ENCODE measurements at places on chromosomes 11 and 22. TPM values are rescaled to one million over a fixed set of nuclear protein-coding genes. Genes with fewer than 3 reads are reported as not detected.
A peak's percentile ranks its signal among the peaks of the same experiment; 100 is the strongest.

- no peak for DNase-seq
These were observed 24.0 kb upstream of the YWHAH start for GRCh38 chr22:31920306-31920705.

DNA sequence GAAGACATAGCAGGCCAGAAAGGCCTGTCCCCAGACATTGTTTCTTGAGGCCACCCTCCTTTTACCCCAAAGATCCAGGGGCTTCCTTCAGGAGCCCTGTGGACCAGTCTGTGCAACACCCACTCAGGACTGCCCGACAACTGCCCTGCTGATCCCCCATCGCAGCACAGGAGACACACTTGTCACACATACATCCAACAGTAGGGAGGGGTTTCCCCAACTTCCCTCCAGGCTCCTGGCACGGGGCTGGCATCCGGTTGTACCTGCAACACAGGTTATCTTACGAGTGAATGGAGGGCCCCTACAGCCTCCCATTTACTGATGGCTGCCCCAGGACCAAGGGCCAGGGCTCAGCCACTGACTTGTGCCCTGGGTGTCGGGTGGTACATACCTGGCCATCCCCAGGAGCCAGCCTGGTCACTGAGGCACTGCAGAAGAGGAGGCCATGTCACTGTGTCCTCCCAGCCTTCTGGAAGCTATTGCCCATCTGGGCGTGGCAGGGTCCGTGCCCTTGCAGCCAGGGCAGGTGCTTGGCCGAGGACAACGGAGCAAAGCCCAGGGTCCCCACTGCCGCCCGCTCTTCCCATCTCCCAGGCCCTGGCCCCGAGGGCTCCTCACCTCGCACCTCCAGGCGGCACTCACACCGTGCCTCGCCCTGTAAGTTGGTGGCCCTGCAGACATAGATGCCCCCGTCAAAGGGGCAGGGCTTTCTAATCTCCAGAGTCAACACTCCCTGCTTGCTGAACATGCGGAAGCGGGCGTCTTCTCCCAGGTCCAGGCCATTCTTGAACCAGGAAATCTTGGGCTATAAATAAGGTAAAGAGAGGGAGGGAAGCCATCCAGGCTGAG, 20.8 kb downstream of the MYBPC3 start:
- peak; percentile 61 for DNase-seq

GRCh38 chr22:48979482-48979881, 848.2 kb downstream of the BRD1 start:
- no peak for DNase-seq

DNA sequence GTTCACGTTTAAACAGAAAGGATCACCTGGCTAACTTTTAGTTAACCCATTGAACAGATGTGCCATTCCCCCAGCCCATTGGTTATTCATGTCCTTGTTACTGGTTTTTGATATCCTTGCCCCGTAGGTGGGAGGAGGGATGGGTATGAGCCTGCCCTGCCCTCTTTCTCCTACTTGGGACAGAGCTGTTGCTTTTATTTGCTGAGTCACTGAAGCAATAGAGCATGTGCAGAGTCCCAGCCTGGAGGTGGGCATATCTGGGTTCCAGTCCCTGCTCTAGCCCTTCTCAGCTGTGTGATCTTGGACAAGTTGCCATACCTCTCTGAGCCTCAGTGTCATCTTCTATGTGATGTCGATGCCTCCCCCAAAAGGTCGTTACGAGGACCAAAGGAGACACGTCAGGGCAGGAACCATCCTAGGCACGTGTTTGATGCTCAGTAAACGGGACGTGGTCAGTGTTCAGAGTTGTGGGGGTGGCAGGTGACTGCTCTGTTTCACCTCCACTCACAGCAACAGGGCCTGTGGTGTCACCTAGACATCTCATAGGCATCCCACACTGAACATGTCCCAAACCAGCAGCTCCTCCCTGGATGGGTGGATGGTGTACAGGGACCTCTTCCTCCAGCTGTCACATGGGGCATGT, 61.0 kb downstream of the BMAL1 start:
- DNase-seq, result no peak

DNA sequence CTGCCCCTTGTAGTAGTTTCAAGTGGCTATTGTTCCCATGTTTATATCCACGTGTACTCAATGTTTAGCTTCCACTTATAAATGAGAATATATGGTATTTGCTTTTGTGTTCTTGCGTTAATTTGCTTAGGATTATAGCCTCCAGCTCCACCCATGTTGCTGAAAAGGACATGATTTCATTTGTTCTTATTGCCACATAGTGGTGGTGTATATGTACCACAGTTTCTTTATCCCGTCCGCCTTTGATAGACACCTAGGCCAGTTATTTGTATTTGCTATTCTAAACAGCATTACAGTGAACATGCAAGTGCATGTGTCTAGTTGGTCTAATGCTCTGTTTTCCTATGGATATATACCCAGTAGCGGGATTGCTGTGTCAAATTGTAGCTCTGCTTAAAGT, 6.8 kb downstream of the OR51B2 start:
- no peak for DNase-seq

GRCh38 chr11:612201-612960, 3.4 kb downstream of the IRF7 start:
- DNase-seq, result peak; percentile 75

DNA sequence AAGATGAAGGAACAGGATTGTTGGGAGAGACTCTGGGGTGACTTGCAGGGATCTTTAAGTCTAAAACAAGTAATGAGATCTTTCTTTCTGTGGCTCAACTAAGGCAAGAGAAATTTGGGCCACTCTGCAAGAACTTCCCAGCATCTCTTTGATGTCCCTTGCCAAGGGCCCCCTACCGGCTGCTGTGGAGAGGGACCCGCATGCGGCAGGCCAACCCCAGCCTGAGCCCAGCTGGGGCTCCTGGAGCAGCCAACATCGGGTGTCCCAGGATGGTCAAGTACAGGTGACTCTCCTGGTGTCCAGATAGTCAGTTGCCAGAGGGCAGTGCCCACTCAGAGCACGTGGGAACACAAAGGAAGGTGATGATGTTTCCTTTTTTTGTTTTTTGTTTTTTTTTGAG, 363.2 kb downstream of the TBC1D22A start:
- no peak for DNase-seq

DNA sequence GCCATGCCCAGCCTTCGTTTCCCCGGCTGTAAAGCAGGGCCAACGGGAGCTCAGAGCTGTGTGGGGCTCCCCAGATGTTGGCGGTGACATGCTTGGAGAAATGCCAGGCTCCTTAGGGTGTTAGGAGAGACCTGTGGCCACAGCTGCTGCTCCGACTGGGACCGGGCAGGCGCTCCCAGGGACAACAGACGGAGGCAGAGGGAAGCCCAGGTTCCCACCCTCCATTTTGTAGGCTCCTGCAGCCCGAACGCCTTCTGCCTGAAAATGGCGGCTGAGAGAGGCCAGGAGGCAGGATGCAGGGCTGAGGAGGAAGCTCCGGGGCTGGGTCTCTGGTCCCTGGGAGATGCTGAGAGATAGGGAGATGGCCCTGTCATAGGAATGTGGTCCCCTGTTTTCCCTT, 10.0 kb downstream of the CD6 start:
- DNase-seq, result no peak

DNA sequence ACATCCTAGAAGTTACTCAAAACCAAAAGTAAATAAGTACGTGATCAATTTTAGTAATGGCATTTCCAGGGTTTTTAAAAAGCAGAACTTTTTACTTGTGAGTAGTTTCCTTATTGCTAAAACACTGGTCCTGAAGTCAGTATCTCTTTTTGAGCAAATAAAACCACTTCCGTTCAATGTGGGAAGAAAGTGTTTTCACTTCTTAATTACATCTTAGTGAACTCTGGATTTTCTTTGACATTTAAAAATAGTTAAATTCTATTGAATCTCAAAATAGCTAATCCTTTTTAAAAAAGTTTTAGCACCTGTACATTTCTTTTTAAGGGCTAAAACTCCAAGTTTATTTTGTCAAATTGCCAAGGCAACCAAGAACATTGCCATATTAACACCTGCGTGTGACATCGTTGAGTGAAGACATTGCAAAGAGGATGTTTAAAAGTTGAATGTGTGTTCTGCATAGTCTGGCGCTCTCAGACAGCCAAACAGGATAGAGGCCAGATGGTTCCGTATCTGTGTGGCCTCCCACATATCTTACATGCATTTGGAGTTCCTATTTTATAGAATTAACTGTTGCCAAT, 17.2 kb upstream of the OR5B21 start:
- DNase-seq, result no peak

DNA sequence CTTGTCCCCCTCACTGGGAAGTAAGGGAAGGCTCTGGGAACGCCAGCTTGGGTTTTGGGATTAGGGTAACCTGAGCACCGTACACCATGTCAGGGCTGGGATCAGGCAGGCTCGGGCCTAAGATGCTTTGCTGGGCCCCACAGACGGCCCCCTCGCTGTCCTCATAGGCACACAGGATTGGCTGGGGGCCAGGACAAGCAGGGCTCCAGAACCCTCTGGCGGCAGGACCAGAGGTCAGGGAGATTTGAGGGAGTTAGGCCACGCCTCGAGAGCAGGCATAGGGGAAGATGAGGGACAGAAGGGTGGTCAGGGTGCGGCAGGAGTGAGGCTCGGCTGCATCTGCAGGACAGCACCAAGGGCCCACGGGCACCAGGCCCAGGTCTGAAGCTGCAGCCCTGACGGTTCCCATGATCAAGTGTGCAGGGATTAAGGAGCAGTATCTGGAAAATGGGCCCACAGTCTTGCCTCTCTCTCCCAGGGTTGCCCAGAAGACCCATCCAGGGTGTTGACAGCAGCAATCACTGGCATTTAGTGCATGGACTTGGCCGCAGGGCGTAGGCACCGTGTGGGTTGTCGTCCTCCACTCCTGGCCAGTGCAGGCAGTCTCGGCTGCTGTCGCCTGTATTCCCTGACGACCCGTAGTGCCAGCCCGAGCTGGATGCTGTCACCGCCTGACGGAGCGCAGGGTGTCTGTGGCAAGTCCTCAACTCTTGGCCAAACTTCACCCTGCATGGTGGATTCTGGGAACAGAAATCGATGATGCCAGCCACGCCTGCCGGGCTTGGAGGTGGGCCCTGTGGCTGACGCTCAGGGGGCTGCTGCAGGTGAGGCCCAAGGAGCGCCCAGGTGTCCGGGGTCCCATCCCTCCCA, 15.7 kb upstream of the GNB1L start:
- no peak for DNase-seq

DNA sequence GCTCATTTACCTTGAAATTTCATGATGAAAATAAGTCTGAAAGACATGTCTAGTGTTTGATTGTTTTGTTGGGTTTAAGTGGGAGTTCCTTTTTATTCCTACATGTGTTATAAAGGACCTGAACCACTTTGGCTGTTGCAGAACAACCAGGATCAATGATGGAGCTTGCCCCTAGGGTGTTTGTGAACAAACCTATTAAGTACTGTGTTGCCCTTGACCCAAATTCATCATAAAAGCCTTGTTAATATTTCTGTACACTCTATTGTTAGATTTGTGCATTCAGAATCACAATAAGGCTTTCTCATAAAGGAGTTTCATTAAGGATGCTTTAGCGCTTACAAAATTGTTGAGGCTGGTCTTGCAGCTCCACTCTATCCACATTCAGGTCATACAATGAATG, 452.6 kb downstream of the NELL1 start:
- DNase-seq, result no peak

GRCh38 chr11:72947229-72947628, 133.0 kb downstream of the ATG16L2 start:
- no peak for DNase-seq

DNA sequence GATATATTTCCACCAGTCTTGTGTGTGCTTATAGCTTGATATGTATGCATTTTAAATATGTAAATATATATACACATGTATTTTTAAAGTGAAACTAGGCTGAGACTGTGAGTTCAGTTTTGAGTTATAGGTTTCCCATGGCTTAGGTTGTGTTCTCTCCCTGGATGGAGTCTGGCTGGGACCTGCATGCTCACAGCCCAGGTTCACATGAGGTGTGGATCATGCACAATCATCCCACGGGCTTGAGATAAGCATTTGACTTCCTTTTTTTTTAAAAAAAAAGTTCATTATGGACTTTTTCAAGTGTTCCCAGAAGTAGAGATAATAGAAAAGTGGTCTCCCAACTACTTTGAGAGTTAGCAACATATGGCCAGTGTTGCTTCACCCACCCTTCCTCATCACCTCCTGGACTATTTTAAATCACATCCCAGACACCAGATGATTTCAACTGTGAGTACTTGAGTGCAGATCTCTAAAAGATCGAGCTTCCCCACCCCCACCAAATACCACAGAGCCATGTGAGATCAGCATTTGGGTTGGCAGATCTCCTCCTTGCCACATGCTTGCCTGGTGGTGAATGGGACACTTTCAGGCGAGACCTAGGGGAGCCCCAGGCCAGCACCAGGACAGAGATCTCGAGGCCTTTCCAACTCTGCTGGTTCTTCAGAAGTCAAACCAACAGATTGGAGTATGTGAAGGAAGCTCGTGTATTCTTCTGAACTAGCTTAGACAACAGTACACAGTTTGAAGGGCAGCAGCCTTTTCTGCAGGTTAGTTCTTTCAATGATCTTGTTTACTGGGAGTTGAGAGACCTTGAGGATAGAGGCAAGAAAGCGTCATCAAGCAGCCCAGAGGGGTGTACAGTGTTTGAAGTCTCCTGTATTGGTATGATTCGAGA, 15.9 kb downstream of the MED15 start:
- DNase-seq, result no peak

DNA sequence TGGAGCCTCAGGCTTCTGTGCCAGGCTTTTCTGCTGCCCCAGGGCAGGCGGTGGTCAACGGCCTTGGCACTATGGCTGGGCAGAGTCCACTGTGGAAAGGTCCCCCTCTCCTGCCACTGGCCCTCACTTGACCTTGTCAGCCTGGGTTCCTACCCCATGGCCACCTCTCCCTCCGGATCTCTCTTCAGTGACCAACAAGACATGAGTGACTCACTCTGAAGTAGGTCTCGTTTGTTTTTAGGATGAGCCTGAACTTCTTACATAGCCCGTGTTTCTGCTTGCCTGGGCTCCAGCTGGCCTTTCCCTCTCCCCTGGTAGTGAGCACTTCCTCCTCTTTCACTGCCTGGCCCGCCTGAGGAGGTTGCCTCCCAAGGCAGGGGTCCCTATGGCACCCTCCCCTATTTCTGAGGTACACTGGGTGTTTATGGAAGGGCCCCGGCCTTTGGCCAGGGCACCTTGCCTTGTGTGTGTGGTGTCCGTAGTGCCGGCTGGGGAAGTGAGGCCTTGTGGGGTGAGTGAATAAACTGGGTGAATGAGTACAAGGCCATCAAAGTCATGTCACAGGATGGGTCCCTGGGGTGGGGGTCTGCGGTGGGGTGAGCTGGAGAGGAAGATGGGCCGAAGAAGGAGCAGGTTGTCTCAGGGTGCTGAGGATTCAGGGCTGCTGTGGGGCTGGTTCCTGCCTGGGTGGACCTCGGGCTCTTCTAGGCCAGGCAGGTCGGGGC, 5.0 kb downstream of the SHANK3 start:
- no peak for DNase-seq

- no peak for DNase-seq
These were observed 24.5 kb downstream of the BID start for GRCh38 chr22:17749605-17750395.

GRCh38 chr11:129372609-129373488, 2.8 kb upstream of the BARX2 start:
- no peak for DNase-seq

Gene DEFB131B
- total RNA-seq, result not detected

Gene C22orf15
- total RNA-seq, result not detected

Gene MTFP1
- 3.2 TPM for total RNA-seq

Gene SSH3
- total RNA-seq, result 29.1 TPM

Gene OR5B21
- total RNA-seq, result not detected

Gene UBQLNL
- 0.24 TPM for total RNA-seq

Gene SYT8
- 15.6 TPM for total RNA-seq

Gene BDNF
- 0.09 TPM for total RNA-seq

Gene MYOD1
- total RNA-seq, result not detected

Gene KRTAP5-9
- total RNA-seq, result 0.14 TPM

Measured in pancreas (tissue), 10 donors.